ENCODE measurements at places on chromosomes 2 and 18. TPM values are rescaled to one million over a fixed set of nuclear protein-coding genes. Genes with fewer than 3 reads are reported as not detected.
A peak's percentile ranks its signal among the peaks of the same experiment; 100 is the strongest.

The OR6B2 gene
- not detected for total RNA-seq

The FBLN7 gene
- total RNA-seq, result 8.9 TPM

GRCh38 chr2:30511122-30512083 is 64.4 kb downstream of the LCLAT1 start:
- peak; percentile 55 for DNase-seq

The MEIS1 gene
- total RNA-seq, result 105 TPM

The IL36G gene
- total RNA-seq, result not detected

- DNase-seq, result no peak
Observed at GRCh38 chr2:239407112-239407511, 6.3 kb upstream of the HDAC4 start.

GRCh38 chr2:237594514-237594871 is 4.0 kb upstream of the RAB17 start:
- DNase-seq, result no peak
